ENCODE measurements at places on chromosomes 12 and 14.
A peak's percentile ranks its signal among the peaks of the same experiment; 100 is the strongest.

DNA sequence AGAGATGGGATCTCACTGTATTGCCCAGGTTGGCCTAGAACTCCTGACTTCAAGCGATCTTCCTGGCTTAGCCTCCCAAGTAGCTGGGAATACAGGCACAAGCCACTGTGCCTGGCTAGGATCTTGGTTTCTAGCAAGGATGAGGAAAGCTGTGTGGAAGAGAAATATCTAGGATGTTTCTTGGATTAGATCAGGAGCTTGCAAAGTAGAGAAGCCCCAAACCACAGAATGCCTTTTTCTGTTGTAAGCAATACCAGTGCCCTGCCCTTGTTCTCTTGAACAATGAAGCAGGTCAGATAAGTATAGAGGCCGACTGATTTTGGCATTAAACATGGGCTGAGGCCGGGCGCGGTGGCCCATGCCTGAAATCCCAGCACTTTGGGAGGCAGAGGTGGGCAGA lies 44.3 kb upstream of the STRN3 start:
- no peak for DNase-seq

- no peak for DNase-seq
These were observed 181.4 kb downstream of the GLT1D1 start for GRCh38 chr12:129034558-129035289.

- no peak for DNase-seq
These were observed 400.1 kb upstream of the DDHD1 start for GRCh38 chr14:53553221-53553620.

DNA sequence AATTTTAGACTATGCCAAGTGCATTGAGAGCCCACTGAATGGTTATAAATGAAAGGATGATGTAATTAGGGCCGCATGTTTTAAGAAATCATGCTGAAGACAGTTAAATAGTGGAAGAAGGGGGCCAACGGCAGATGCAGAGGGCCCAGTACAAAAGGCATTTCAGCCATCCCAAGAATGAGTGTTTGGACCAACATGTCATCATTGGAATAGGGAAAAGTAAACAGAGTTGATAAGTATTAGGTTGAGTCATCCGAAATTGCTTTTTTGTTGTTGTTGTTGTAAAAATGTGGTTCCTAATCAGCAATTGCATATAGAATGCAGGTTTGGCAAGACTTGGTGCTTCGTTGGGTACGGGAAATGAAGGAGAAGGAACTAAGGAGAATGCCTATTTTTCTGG lies 29.5 kb downstream of the BMP4 start:
- DNase-seq, result no peak

DNA sequence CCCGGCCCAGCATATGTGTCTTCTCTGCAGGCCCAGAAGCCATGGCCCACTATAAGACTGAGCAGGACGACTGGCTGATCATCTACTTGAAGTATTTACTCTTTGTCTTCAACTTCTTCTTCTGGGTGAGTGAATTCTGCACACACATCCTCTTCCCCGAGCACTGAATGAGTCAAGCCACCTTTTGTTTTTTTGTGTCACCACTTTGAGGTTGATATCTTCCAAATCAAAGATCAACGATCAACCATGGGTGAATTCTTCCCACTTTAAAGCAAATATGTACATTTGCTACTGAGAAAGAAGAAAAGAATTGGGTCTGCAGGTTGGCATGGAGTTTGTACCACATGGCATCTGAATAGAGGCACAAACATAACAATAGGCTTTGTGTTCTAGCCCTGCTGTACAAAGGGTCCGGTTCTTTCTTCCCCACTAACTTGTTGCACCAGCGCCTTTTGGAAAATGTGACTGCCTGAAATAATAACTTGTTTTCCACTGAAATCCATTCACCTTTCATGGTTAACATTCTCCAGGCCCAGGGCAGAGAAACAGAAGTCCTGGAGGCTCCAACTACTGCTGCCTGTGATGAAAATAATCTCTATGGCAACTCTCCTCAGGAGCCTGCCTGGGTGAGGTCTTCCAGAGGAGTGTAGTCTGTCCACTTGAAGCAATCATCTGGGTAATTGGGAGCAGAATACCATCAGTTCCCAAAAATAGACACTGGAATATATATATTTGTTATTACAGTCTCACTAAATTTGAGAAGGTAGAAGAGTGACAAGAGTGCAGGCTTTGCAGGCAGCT lies 27.6 kb downstream of the TSPAN11 start:
- no peak for DNase-seq

DNA sequence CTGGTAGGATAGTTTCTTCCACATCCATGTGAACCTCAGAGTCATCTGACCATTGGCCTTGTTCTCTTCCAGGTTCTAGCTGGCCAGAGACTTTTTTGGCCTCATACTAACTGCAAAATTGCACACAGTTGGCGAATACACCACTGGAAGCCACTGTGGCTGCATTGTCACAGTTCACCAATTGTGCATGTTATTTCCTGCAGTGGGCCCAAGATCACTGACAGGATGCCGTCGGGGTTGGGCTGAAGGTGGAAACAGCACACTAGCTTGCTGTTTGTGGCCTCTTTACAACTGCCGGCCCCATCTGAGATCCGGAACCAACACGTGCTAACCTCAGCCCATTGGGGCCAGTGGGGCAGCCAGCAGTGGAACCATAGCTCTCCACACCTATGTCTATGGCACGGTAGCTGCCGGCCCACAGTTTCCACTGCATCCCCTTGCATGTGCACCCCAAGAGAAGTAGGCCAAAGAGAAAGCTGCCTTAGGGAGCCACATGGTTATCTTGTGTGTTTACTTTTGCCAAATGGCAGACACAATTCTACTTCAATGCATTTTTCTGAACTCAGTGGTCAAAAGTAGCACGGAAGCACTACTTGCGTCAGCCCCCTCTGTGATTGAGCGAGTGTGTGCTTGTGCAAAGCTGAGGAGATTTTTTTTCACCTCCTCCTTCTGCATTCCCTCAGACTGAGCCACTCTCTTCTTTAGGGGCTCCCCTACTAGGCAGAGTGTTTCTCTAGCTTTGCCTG lies 464.0 kb downstream of the RAD51B start:
- DNase-seq, result peak; percentile 67

DNA sequence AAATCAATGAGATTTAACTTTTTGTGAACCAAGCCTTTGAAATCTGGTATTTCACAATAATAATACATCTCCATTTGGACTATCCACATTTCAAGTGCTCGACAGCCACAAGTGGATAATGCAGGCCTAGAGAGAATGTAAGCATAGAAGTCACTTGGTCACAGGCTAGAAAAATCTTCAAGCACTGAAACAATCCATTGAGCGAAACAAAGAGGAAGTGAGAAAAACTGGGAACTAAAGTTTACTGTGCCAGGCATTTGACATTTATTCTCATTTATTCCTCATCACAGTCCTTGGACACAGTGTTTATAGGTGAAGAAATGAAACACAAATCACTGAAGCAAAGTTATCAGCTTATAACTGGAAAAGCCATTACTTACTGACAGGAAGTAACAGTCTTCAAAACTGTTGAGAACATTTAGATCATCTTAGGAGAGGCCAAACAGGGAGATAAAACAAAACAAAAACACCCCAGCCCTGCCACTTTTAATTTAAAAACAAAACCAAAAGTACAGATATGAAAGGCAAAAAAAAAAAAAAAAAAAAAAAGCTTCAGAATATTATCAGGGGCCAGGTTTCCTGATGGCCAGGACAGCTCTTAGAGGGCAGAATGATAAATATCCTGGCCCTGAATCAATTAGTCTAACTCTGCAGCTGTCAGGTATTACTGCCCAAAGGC lies 29.2 kb downstream of the GNS start:
- DNase-seq, result no peak

DNA sequence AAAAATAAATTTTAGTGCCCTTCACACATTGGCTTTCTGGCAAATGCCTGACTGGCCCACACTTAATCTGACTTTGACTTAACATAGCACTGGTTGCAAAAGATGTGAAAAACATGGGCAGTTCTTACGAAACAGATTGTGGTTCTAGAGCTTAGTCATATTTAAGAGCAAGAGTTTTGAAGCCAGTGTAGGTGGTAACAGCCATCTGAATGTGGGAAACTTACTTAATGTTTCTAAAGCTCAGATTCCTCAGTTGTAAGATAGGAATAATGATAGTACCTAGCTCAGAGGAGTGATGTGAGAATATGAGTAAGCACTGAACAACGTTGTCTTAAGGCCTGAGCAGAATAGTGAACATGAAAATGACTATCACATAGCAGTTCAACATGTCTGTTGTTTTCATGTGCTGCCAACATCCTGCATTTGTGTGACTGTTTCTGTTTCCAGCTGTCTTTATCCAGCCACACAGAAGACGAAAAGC lies 262.7 kb downstream of the SYT1 start:
- DNase-seq, result no peak

GRCh38 chr12:105329926-105330282 lies 587 bp upstream of the C12orf75 start:
- DNase-seq, result peak; percentile 18

DNA sequence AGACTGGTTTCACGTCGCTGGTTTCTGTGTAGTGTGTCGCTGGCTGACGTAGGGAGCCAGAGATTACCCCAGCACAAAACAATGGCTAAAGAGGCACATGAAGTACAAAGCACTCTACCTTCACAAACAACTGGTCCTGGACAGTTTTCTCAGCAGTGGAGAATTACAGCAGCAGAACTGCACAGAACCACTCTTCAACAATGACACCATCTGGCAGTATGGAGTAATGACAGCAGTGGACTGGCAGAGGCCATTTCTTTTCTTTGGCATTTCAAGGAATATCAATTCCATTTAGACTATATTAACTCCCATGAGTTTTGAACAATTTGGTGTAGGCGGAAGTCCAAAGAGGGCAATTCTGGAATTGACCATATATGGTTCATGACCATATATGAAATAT lies 1074.1 kb downstream of the AACS start:
- no peak for DNase-seq

- DNase-seq, result no peak
These were observed 1.2 kb downstream of the FOS start for GRCh38 chr14:75279763-75280290.

DNA sequence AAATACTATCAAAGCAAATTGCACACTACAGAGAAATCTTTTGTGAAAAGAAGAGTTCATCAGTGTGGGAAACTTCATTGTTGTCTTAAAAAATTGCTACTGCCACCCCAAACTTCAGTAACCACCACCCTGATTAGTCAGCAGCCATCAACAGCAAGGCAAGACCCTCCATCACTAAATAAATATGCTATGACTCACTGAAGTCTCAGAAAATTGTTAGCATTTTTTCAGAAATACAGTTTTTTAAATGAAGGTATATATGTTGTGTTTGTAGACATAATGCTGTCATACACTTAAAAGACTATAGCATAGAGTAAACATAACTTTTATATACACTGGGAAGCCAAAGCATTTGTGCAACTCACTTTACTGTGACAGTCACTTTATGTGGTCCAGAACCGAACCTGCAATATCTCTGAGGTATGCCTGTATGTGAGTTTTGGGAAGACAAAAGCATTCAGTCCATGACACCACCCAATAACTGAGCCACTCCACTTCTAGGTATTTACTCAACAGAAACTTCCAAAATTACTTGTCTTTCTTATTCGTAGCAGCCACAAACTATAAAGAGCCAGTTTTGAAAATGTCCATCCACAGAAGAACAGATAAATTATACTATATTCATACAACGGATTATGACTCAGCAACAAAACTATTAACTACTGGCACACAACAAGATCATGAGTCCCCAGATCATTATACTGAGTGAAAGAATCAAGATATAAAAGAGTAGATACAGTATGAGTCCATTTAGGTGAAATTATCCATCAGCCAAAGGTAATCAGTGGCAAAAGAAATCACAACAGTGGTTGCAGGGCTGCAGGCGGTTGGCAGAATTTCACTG lies 649.6 kb downstream of the BCL11B start:
- no peak for DNase-seq

DNA sequence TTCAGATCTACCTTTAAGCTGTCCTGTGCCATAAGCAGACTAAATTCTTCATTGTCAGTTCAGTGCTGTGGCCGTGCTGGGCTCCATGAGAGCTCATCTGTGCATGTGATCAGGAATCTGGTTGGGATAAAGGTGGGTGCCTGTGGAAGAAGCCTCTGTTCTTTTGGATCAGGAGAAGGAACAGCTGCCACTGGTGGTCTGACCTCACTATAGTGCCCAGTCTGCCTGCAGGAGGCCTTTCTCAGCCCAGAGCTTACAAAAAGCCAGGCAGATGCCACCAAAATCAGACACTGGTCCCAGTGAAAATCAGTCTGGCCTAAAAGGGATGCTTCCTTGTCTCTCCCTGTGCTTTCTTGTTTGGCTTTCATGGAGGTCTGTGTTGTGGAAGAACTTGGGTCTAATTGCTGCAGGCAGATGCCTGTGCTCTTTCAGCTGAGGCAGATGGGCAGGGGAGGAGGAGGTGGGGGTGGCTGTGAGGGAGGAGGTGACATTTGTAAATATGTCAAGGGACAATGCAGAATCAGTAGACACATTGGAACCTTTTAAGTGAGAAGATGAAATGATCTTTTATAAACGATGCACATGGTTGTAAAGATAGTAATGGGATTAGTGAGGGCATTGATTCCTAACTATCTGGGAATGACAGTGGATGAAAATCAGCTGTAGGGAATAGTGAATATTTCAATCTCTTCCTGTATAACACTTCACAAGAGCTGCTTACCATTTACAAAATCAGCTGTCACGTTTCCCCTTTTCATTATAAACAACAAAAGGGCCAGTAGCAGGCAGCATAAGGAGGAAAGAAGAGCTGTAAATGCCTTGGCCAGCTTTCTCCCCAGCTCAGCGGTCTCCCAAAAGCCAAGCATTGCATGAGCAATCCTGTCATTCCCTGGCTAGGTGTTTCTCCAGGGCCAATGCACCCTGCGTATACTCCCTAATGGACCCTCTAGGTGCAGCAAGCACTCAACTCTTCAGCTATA lies 44.6 kb downstream of the CACNA2D4 start:
- no peak for DNase-seq

- no peak for DNase-seq
These were observed 32.8 kb upstream of the TOMM20L start for GRCh38 chr14:58362798-58363412.

DNA sequence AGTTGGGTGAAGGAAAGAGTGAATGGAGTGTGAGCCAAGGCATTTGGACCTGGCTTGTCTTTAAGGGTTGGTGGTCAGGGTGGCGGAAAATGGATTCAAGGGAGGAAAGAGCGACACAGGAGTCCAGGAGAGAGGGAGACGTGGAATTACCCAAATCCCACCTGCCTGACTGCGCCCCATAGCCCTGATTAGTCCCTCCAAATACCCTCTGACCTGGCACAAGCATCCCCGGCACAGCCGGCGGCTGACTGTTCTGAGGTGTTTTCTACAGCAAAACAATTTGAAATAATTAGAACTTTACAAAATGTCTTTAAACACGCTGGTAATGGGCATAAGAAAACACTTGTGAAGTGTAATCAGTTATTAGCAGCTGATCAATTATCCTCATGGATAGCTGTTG lies 175.8 kb downstream of the PHETA1 start:
- DNase-seq, result no peak

GRCh38 chr14:33460164-33460563 lies 490.7 kb downstream of the EGLN3 start:
- no peak for DNase-seq

- no peak for DNase-seq
These were observed 32.1 kb upstream of the CSRNP2 start for GRCh38 chr12:51115533-51115932.

DNA sequence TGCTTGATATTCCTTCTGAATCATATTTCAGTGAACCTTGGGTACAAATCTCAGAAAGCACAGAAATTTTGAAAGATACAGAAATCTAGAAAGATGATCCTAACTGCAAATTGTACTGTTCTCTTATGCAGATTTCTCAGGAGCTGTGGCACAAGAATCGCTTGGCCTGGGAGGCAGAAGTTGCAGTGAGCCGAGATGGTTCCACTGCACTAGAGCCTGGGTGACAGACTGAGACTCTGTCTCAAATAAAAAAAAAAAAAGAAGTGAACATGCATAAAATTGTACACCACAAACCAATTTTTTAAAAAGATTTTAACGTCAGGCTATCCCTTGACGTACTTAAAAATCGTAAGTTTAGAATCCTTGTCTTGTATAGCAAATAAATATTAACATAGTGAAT lies 31.3 kb downstream of the SCAF11 start:
- DNase-seq, result no peak
